Kidney tubule cell (primary cell): ENCODE measurements at places on chromosomes 6 and 20.

- DNase-seq = no peak
Observed at GRCh38 chr6:45483501-45483900, 105.8 kb upstream of the SUPT3H start.

DNA sequence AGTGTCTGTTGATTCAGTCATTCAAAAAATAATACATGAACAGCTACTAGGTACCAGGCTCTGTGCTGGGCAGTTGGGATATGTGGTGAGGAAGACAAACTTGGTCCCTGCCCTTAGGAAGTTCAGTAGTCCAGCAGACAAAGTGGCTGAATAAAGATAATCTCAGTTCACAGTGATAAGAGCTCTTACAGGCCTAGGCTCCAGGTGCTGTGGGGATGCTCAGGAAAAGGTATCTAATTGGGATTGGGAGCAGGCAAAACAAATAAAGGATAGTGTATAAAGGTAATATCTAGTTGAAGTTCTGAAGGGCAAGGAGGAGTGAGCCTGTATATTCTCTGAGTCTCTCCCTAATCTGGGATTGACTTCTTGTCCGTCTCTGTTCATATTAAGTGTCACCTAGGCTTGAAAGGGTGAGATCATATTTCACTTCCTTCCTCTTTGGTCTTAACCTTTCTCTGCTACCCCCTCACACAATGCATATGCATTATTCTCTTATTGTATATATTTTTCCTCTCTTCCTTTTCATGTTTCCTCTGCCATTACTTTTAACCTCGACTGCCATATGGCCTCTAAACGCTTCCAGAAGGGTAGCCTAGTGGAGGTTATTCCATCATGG lies 13.5 kb downstream of the PTPN1 start:
- DNase-seq = no peak

- DNase-seq = peak; percentile 38
Observed at GRCh38 chr6:15755526-15755925, 92.7 kb upstream of the DTNBP1 start.

DNA sequence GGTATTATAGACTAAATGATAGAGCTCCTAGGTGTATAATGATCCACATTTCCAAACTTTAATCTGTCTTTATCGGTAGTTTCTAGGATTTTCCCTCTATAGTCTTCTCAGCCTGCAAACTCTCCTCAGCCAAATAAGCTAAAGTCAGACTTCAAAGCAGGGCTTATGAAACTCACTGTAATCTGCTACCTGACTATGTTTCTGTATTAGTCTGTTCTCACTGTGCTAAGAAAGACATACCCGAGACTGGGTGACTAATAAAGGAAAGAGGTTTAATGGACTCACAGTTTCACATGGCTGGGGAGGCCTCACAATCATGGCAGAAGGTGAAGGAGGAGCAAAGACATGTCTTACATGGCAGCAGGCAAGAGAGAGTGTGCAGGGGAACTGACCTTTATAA lies 928.7 kb upstream of the ADGRB3 start:
- DNase-seq = no peak

DNA sequence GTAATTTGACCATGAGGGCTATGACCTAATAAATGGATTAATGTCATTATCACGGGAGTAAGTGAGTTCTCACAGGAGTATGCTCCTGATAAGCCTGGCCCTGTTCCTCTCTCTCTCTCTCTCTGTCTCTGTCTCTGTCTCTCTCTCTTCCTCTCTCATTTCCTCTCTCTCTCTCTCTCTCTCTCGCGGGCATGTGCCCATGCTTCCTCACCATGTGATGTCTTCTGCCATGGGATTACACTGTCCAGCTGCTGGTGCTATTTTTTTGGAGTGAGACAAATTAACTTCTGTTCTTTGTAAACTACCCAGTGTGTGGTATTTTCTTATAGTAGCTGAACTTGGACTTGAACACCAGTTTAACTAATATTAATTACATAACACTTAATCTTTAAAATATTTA lies 374.3 kb upstream of the GJE1 start:
- DNase-seq = no peak

- peak; percentile 17 for DNase-seq
Observed at GRCh38 chr6:26350858-26351543, 14.0 kb upstream of the BTN3A2 start.

GRCh38 chr6:137975188-137975940 lies 108.3 kb downstream of the TNFAIP3 start:
- peak; percentile 31 for DNase-seq
